ENCODE measurements at places on chromosomes 7 and 10.

- no peak for DNase-seq
Observed at GRCh38 chr7:50530766-50531165, 34.4 kb downstream of the DDC start.

DNA sequence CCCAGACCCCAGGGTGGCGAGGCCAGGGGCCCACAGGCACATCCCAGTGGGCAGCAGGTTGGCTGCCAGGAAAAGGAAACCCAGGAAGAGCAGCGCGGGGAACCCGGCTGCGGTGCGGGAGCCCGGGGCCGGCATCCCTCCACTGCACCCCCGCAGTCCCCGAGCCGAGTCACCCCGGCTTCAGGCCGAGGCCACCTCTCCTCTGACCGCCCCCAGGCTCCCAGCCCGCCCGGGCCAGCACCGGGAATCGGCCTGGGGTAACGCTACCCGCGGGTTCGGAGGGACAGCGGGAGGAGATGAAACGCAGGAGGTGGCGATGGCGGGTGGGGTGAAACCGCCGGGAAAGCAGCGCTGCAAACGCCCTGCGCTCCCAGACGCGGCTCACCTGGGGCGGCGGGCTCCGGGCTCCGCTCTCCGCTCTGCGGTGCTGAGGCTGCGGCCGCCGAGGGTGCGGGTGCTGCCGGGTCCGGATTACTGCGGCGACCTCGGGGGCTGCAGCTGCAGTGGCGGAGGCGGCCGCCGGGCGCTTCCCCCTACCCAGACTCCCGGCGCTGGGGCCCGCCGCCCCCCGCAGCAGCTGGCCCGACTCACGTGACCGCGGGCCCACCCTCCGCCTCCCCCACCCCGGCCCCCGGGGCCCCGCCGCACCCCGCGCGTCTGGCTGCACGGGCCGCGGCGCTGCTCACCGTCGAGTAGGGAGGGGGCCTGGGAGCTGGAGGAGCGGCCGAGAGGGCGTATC is at the start of gene SCRN1:
SCRN1 (minus strand) TSS at position 545 of the 739 bp plus-strand sequence. CDS start 20,734 bp downstream, outside the sequence.
- peak; percentile 53 for DNase-seq

GRCh38 chr7:98221611-98222532 is 10.6 kb downstream of the BHLHA15 start:
- DNase-seq = no peak

DNA sequence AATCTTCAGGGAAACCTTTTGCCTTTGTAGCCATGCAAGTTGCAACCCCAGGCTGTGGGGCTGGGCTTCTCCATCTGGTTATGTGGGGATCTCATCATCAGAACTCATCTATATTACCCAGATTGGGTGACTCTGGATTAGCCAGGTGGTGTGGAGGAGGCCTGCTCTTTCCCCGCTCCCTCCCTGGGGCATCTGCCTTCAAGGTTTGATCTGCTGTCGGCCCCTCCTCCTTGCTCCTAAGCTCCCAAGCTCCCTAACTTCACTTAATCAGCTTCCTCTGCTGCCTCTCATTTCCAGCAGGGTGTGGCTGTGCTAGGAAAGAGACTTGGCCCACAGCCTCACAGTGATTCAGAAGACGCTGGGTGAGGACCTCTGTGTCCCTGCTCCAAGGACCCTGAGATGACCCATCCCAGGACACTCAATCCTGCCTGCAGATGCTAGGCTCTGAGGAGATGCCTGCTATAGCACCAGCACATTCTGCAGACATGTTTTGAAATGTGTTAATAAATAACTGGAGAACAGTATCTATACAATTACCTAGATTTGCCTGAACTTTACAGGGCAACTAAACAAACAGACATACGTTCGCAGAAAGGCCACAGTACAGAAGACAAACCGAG is 392.1 kb upstream of the PODXL start:
- DNase-seq = no peak

GRCh38 chr7:55545496-55545895 is 26.8 kb downstream of the VOPP1 start:
- no peak for DNase-seq

Measured in endothelial cell (in vitro differentiated cells).